ENCODE measurements at places on chromosomes 13 and 19. TPM values are rescaled to one million over a fixed set of nuclear protein-coding genes. Genes with fewer than 3 reads are reported as not detected.
A peak's percentile ranks its signal among the peaks of the same experiment; 100 is the strongest.

The ZNF628 gene
- 24.2 TPM for total RNA-seq

DNA sequence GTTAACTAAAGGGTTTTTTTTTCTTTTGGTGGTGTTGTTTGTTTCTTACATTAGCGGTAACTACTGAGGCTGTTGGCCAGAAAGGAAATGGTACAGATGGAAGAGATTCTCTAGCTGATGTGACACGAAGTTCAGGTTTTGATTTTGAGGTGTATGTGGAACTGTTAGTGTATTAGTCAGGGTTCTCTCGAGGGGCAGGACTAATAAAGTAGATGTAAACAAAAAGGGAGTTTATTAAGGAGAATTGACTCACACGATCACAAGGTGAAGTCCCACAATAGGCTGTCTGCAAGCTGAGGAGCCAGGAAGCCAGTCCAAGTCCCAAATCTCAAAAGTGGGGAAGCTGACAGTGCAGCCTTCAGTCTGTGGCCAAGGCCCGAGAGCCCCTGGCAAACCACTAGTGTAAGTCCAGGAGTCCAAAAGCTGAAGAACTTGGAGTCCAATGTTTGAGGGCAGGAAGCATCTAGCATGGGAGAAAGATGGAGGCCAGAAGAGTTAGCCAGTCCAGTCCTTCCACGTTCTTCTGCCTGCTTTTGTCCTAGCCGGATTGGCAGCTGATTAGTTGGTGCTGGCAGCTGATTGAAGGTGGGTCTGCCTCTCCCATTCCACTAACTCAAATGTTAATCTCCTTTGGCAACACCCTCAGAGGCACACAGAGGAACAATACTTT is 577.6 kb downstream of the EFNB2 start:
- H3K27me3 ChIP-seq = no peaks in the 10 kb centered on the region
- no peak overlapping the region for H3K27ac ChIP-seq
- H3K4me3 ChIP-seq = no peak overlapping the region
- DNase-seq = no peak
- no peaks in the 10 kb centered on the region for H3K36me3 ChIP-seq
- no peaks in the 10 kb centered on the region for H3K4me1 ChIP-seq

- DNase-seq = no peak
- H3K4me3 ChIP-seq = no peak overlapping the region
- H3K27ac ChIP-seq = no peak overlapping the region
- no peaks in the 10 kb centered on the region for H3K36me3 ChIP-seq
- no peaks in the 10 kb centered on the region for H3K4me1 ChIP-seq
These were observed 33.1 kb downstream of the HPN start for GRCh38 chr19:35074426-35075201.

DNA sequence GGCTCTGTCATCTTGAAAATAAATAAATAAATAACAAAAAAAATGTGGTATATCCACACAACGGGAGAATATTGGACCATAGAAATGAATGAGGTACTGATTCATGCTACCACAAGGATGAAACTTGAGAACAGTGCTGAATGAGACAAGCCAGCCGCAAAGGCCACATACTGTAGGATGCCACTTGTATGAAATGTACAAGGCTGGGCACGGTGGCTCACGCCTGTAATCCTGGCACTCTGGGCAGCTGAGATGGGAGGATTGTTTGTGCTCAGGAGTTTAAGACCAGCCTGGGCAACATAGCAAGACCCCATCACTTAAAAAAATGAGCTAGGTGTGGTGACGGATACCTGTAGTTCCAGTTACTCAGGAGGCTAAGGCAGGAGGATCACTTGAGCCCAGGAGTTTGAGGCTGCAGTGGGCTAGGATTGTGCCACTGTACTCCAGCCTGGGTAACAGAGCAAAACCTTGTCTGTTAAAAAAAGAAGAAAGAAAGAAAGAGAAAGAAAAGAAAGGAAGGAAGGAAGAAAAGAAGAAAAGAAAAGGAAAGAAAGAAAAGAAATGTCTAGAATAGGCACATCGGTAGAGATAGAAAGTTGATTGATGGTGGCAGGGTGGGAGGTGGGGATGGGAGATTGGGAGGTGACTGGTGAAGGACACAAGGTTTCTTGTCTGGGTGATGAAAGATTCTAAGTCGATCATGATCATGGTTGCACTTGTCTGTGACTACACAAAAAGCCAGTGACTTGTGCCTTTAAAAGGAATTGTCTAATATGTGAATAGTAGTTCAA is 20.3 kb downstream of the HPN start:
- peak; percentile 67 for DNase-seq
- no peak overlapping the region for H3K4me3 ChIP-seq
- H3K4me1 ChIP-seq = peaks cover 8% of the 10 kb centered on the region
